Astrocyte of the spinal cord (primary cell): ENCODE measurements at places on chromosomes 5 and 9.

- DNase-seq, result no peak
These were observed 58.0 kb upstream of the CEMIP2 start for GRCh38 chr9:71826279-71826678.

DNA sequence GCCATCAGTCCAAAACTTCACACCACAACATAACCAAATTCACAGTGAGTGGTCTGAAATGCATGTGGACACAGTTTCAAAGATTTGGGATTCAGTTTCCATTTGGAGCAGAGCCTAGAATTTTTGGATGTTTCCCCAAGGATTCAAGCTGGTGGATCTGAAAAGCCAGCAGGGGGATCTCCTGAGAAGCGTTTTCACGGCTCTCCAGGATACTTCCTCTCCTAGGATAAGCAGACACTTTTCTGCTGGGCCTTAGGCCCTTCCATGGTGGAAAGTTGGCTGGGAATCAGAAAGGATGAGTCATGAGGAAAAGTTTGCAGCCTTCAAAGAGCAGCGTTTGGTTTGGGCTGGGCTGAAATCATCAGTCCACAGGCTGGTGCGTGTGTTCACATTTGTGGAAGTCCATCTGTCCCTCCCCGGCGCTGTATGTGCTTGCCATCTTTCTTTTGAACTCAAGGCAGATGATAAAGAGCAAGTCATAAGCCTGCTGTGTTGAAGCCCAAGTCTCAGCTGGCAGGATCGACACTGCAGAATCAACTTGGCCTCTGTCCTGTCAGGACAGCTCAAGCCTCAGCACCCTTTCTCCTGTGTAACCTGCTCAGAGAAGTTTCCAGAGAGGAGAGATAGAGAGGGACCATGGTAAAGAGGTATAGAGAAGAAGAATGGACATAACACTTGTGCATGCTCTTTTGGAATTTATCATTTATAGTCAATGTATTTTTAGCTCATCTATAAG lies 152.6 kb upstream of the MSX2 start:
- peak; percentile 95 for DNase-seq

DNA sequence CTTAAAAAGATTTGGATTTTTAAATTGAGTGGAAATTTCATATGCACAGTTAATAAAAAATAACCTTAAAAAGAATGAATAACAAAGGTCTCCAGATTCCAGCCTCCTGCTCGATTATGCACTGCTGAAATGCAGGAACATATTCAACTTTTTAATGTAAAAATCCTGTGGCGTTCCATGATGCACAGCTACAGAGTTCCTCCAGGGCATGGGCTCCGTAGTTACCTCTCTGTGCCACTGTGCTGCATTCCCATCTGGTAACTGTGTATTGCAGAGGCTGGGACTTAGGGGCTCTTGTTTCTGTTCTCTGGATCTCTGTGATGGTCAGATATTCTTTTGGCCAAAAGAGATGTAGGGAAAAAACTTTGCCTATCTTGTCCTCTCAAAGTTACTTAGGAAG lies 31.5 kb upstream of the EQTN start:
- no peak for DNase-seq

DNA sequence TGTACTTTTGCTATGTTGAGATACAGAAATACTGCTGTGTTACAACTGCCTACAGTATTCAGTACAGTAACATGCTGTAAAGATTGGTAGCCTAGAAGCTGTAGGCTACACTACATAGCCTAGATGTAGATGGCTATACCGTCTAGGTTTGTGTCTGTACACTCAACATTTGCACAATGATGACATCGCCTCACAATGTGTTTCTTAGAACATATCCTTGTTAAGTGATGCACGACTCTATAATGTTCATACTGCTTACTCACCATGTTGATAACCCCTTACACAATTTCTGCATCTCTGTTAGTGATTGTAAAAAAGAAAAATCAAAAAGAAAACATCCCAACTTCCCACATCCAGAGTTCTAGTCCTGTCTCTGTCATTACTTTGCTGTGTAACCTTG lies 450.0 kb downstream of the CCDC171 start:
- DNase-seq, result peak; percentile 22

- DNase-seq, result peak; percentile 89
These were observed 44.2 kb downstream of the SH3PXD2B start for GRCh38 chr5:172410160-172410559.

- DNase-seq, result no peak
These were observed 14.1 kb downstream of the S1PR3 start for GRCh38 chr9:89005323-89005722.

GRCh38 chr5:94362857-94363256 lies 255.5 kb downstream of the KIAA0825 start:
- no peak for DNase-seq

GRCh38 chr9:3629495-3629894 lies 103.7 kb upstream of the RFX3 start:
- no peak for DNase-seq

GRCh38 chr9:96612105-96612965 lies 7.3 kb downstream of the CDC14B start:
- peak; percentile 87 for DNase-seq

- DNase-seq, result no peak
These were observed 323.7 kb upstream of the CD180 start for GRCh38 chr5:67520161-67520908.

DNA sequence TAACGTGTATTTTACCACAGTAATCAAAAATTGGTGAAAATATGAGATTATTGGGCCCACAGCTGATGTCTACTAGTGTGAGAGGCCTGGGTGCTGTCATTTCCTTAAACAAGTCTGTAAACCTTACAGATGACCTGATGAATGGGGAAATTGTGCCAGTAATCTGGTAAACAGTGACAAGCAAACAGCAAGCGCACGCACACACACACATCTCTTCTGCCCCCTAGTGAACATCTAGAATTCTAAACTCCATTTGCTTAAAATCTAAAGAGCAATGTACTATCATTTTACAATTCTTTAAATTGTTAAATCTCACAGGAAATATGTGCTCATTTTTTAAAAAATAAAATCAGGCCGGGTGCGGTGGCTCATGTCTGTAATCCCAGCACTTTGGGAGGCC lies 7.5 kb upstream of the RAPGEF1 start:
- DNase-seq, result peak; percentile 39

DNA sequence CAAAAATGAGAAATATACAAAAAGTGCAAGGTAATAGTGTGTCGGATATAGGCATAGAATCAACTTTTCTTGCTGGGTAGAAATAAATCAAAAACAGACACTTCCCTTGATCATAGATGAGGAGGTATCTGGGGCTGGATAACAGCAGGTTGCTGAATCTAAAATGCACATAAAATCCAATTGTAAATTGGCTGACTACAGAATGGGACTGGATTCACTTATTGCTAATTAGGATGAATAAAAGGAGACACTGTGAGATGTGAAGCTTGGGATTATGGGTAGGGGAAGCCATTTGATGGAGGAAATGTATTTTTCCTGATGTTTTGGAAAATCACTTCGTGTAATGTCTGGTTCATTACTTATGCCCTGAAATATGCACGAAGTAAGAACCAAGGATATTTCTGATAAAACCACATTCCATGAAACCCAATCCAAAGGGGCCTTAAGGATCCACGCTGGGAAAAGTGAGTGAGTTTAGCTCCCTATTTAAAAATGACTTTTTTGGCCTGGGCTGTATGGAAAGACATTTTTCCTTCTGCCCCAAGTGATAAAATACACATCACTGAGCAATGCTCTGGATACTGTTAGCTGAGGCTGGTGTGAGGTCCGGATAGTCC lies 136.1 kb downstream of the MARCHF11 start:
- no peak for DNase-seq

DNA sequence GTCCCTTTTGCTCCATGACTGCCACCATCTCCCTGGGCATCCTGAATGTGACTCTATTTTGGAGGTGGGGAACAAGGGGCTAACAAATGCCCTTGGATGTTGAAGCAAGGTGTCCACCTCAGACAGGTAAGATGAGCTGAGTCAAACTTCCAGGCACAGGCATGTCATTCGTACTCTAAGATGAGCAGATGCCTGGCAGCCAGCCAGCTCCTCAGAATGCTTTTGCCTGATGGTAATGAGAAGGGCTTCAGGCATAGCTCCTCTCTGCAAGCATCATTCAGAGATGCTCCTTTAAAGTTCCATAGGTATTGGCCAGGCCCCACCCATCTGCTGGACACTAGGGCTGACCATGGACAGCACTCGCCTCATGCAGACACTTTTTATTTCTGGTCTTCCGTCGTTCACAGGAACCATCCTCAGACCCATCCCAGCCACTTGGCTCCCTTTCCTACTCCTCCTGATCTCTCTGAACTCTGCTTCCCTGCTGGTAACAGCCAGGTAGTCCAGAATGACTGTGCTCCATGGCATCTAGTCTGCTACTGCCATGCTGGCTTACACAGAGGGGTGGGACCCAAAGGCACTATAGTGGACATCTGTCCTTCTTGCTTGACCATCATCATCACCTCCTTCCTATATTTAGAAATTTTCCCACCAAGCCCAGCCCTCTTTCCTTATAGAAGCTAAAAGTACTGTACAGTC lies 118.8 kb downstream of the GLIS3 start:
- no peak for DNase-seq

DNA sequence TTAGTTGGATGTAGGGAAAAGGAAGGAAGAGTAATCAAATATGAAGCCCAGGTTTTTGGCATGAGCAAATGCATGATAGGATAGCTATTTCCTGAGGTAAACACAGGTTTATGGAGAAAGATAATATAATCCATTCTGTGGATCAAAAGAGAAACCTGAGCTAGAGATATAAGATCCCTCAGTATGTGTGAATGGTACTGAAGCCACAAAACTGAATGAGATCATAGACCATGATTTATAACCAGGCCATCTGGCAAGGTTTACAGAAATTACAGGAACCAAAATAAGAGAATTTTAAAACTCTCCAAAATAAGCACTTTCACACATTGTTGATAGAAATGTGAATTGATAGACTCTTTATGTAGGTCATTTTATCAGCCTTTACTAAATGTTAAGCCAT lies 28.7 kb upstream of the ECM2 start:
- peak; percentile 82 for DNase-seq

DNA sequence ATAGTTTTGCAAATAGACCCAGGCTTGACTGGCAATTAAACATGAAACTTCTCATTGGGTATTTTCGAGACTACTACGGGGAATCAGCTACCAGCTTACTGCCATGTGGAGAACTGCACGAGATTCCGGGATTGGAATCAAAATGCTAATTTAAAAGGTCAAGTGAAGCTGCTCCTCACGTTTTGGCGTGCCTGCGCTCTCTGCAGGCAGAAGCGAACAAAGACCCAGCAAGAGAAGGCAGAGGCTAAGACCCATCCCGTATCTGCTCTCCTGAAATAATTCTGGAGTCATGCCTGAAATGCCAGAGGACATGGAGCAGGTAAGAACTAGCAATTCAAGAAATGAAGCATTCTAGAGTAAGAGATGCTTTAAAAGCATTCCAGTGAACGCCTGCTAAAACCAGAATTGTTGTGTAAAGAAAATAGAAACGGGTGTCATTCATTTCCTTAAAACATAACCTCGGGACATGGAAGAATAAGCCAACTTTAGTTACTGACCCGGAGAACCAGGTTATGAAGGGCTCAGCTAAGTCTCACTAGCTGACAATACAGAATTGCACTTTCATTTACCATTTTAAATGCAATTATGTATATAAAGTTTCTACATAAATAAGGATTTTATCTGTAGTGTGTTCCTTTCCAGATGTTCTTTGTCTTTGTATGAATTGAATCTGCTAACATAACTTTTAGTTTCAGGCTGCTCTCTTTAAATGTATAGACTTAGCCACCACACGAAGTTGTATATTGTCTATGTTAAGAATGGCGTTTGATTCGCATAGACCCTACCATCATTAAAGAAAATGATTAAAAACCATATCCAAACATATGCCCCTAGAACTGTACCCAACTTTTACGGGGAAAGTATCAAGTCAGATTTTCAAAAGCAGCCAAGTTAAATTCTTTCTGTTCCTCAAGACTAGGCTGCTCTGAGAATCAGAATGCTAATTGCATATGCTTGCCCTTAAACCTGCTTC lies 2.0 kb upstream of the MAT2B start:
- peak; percentile 80 for DNase-seq

- DNase-seq, result no peak
These were observed 1.1 kb upstream of the FAM78A start for GRCh38 chr9:131277287-131277909.

GRCh38 chr5:139787568-139788293 lies 7.9 kb upstream of the PSD2 start:
- peak; percentile 81 for DNase-seq

GRCh38 chr9:113581865-113582697 lies 118.6 kb downstream of the RGS3 start:
- peak; percentile 74 for DNase-seq

DNA sequence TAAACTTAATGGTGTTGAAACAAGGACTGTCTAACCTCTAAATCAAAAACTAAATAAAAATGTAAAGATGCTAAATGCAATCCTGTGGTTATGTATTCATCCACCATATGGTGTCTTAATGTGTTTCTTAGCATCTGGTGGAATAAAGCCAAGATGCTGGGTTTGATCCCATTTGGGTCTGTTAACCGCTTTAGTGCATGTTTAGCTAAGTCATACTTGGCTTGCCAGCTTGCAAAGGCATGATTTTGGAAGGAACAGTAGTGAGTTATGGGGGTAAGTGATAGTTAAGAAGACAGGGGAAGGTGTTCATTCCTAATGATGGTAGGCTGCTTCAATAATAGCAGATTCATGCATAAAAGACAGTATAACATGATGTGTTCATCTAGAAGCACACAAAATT lies 139.0 kb upstream of the SLC27A6 start:
- DNase-seq, result no peak

GRCh38 chr5:64655596-64655995 lies 34.7 kb upstream of the SHISAL2B start:
- DNase-seq, result no peak

GRCh38 chr9:83130541-83130940 lies 67.6 kb upstream of the RASEF start:
- peak; percentile 74 for DNase-seq
